ENCODE measurements at places on chromosomes 2 and 18.

GRCh38 chr18:74069178-74070050 lies 78.2 kb downstream of the FBXO15 start:
- DNase-seq: no peak

- DNase-seq: no peak
Measured at GRCh38 chr2:64485331-64485730, 31.4 kb downstream of the LGALSL start.

GRCh38 chr18:33146014-33146413 lies 294.5 kb downstream of the CCDC178 start:
- DNase-seq: no peak

DNA sequence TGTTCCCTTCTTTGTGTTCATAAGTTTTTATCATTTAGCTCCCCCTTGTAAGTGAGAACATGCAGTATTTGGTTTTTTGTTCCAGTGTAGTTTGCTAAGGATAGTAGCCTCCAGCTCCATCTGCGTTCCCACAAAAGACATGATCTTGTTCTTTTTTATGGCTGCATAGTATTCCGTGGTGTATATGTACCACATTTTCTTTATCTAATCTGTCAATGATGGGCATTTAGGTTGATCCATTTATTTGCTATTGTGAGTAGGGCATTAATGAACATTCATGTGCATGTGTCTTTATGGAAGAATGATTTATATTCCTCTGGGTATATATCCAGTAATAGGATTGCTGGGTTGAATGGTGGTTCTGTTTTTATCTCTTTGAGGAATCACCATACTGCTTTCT lies 33.4 kb downstream of the CARF start:
- no peak for DNase-seq

- no peak for DNase-seq
Measured at GRCh38 chr2:44705356-44705755, 236.1 kb upstream of the SIX3 start.

DNA sequence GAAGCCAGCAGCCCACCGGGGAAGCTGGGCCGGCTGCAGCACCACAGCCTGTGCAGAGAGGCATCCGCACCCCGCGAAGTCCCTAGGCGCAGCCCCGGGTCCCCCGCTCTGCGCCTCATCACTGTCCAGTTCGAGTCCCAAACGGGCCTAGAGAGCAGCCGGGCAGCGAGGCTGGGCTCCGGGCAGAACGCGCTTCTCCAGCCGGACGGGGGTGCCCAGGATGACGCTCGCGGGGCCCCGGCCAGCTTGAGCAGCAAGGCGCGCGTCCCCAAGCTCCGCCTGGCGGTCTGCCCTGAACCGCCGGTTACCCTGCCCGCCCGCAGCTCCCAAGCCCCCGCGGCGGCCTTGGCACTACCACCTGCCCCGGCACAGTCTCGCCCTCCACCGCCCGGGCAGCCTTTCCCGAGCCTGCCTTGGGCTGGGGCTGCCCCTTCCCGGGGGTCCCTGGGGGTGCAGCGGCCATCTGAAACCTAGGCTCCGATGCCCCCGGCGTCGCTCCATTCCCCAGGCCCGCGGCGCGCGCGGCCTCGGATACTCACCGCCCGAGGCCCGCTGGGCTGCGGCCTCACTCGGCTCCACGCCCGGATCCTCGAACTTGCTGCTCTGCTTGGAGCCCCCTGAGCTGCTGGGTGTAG lies 591 bp downstream of the SLC16A14 start:
- peak; percentile 59 for DNase-seq

DNA sequence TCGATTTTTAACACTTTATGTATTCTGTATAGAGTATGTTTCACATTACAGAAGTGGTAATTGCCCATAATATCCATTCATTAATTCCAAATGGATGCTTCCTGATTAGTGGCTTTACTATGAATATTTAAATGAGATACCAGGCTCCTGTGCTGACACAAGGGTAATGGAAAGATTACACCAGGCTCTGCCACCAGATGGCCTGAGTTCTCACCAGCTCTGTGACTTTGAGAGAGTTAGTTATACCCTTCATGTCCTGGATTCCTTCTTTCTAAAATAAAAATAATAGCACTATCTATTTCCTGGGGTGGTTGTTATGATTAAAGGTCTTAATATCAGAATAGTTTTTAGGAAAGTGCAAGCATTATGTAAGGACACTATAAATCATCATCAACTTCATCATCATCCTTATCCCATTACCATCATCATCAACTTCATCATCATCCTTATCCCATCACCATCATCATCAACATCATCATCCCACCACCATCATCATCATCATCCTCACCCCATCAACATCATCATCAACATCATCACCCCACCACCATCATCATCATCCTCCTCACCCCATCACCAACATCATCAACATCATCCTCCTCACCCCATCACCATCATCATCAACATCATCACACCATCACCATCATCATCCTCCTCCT lies 151.8 kb downstream of the DNER start:
- no peak for DNase-seq

DNA sequence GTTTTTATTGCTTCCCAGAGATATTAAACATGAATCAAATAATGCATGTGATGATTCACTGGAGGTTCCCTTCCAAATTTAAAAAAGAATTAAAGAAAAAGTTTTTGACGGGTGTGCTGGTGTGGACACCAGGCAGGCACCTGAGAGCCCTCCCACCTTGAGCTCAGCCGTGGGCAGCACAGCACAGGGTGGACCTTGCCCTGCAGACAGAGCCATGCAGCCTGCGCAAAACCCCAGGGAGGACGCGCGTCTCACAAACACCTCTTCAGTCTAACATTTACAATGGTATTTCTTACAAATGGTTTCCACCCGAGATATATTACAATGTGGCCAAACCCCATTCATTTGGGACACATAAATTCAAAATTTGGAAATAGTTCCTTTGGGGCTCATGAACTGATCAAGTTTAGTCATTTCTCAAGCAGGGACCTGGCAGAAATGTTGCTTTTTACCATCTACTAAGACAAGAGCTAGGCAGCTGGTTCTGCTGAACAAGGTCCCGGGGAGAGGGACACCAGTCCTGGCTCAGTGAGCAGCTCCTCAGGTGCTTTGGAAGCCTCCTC lies 45.4 kb downstream of the ODC1 start:
- DNase-seq: no peak

DNA sequence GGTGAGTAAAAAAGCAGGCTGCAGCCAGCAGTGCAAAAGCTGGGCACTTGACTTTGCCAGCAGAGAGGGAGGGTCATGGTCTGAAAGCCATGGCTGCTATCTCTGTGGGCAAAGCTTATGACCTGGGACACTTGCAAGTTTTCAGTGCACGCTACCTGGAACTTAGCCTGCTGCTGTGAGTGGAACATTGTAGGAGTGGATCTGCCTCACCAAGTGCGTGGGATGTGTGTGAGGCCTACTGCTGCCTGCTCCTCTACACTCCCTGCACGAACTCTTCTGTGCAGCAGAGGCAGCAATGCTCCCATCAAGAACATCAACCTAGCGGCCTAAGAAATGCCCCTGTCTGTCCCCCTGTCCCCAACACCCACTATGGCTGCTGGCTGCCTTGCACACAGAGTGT lies 344.1 kb upstream of the REG3G start:
- peak; percentile 29 for DNase-seq

GRCh38 chr18:22250591-22250996 lies 81.2 kb downstream of the GATA6 start:
- no peak for DNase-seq

DNA sequence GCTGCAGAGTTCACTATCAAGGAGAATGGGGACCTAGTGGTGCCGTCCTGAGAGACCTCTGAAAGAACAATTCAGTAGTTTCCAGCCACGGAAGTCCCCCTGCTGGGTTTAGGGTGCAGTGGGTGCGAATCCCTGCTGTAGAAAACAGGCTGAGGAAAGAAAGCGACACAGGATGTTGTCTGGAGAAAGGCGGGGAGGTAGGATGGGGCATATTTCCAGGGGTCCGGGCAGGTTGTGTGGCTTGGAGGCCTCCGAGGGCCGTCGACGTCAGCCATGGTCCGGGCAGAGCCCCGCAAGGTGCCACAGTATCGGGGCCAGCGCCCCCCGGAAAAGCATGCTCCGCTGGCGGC lies 807 bp upstream of the CREB1 start:
- no peak for DNase-seq

- no peak for DNase-seq
Measured at GRCh38 chr2:176128982-176129796, at the start of gene HOXD8. HOXD8 (plus strand) TSS chr2:176129705; CDS start chr2:176130367, 662 bp downstream.

GRCh38 chr2:204060841-204061240 lies 124.3 kb downstream of the ICOS start:
- no peak for DNase-seq

- DNase-seq: no peak
Measured at GRCh38 chr2:8458503-8459459, 223.1 kb upstream of the ID2 start.

DNA sequence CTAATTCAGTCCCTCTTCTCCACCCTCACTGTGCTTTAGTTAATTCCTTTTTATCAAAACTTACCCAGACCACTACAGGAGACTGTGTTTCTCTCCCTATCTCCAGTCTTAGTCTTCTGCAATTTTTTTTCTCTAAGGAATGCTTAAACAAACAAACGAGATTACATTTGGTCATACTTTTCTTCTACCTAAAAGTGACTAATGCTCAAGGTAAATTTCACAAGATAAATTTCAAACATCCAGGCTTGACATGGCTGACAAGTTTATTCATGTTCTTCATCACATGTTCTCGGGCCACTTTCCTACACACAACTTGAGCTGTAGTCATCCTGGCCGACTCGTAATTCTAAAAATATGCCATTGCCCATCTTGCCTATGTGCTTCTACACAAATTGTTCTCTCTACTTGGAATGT lies 23.2 kb upstream of the ACSL3 start:
- no peak for DNase-seq

DNA sequence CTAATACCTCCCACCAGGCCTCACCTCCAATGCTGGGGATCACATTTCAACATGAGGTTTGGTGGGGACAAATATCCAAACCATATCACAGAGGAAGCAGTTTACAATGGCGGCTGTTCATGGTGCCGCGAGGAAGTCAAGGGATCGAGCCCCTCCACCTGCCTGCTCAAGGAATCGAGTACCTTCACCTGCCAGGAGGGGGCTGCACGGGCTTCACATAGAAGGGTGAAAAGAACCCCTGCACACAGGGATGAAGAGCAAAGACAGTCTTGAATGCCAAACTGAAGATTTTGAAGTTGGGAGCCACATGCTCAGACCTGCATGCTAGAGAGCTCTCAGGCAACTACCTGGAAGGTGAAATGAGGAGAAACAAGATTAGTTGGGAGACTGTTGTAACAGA lies 110.3 kb downstream of the KCNF1 start:
- no peak for DNase-seq

- DNase-seq: no peak
Measured at GRCh38 chr2:8018956-8019355, 662.9 kb upstream of the ID2 start.

DNA sequence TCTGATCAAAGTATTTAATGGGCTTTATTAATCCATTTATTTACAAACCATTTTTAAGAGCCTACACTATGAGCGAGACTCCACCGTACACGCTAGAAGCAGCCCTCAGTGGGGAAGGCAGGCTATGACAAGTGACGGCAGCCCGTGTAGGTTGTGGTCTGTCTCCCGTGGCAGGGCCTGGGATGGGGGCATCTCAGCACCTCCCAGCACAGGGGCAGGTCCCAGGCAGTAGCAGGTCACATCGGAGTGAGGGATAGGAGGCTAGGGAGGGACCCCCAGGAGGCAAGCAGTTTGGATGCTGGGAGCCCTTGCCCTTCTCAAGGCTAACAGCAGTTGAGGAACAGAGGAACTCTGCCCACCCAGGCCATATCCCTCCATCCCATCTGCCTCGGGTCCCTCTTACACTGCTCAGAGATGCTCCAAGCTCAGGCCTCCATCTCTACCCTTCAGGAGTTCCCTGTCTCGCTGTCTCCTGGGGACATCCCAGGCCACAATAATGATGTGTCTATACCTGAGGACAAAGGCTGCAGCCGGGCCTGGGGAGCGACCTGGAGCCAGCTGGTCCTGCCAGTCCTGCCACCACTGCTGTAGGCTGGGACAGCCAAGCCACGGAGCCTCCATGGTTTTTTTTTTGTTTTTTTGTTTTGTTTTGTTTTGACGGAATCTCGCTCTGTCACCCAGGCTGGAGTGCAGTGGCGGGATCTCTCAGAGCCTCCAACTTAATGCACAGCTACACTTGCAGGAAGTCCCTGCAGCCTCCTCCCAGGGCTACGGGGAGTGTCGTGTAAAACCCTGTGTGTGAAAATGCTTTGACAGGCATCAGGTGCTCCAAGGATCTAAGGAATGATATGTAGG lies 92.0 kb downstream of the NDUFA10 start:
- no peak for DNase-seq

- DNase-seq: no peak
Measured at GRCh38 chr2:165192729-165193128, 11.1 kb downstream of the SCN3A start.

- no peak for DNase-seq
Measured at GRCh38 chr2:40358783-40359182, 93.1 kb downstream of the SLC8A1 start.

DNA sequence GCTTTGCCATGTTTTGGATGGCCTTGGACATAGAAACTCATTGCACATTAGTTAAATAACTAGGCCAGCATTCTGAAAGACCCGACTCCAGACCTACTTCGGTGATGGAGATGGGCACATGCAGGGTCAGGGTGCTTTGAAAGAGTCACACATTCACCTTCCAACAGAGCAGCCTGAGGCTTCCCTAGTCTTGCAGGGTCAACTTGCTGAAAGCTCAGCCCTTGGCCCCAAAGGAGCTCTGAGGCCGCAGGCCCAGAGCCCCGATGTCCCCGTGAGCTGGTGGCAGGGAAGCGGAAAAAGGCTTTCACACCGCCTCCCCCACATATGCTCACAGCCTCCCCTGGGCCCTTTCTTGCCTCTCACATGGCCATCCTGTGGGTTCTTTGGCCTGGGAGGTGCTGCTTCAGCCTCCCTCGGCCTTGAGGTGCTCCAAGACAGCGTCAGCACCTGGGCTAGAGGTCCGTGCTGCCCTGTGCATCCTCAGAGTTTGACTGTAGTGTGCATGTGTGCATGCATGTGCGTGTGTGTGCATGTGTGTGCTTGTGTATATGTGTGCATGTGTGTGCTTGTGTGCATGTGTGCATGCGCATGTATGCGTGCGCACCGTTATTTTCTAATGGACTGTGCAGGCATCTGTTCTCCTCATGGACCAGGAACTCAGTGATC lies 21.6 kb downstream of the LDLRAD4 start:
- no peak for DNase-seq

DNA sequence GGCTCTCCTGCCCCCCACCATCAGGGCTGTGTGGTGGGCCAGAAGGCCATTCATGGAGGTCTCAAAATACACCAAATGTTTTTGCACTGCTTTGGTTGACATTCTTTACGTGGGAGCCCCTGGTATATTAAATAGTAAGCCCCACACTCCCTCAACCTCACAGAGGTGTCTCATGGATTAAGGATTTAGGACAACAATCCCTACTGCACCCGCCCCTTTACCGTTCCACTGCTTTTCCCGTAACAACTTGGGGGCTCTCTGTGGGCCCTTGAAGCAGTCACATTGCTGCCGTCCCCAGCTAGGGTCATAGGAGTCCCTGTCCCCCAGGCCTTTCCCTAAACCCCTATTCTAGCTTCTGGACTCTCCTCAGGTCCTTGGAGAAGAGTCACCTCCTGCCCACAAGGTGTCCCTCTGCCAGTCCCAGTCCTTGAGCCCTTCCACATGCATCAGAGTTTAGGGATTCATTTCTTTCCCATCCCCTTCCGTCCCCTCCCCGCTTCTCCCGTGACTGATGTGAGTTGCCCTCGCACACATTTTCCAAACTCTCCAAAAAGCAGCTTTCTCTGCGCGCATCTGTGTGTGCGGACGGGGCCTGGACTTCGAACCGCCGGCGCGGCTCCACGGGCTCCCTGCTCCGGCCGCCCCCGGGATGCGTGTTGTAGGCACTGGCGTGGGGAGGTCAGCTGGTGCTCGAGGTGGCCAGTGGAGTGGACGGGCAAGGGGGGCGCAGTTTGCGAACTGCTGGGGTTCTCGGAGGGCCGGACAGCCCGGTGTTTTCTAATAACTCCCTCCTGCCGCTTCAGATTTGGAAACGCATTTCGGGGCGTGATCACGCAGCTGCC lies 84.8 kb downstream of the LYPD1 start:
- no peak for DNase-seq

Measured in Ammon's horn (tissue), 1 donor.